MG63 (cell line): ENCODE measurements at places on chromosomes 12 and 14. TPM values are rescaled to one million over a fixed set of nuclear protein-coding genes. Genes with fewer than 3 reads are reported as not detected.
A peak's percentile ranks its signal among the peaks of the same experiment; 100 is the strongest.

GRCh38 chr12:105324704-105325103 is 5.8 kb upstream of the C12orf75 start:
- DNase-seq: no peak

GRCh38 chr12:124364543-124364942 is 69.7 kb downstream of the RFLNA start:
- no peak for DNase-seq

GRCh38 chr12:38053655-38054464 is 262.7 kb upstream of the ALG10B start:
- DNase-seq: no peak

DNA sequence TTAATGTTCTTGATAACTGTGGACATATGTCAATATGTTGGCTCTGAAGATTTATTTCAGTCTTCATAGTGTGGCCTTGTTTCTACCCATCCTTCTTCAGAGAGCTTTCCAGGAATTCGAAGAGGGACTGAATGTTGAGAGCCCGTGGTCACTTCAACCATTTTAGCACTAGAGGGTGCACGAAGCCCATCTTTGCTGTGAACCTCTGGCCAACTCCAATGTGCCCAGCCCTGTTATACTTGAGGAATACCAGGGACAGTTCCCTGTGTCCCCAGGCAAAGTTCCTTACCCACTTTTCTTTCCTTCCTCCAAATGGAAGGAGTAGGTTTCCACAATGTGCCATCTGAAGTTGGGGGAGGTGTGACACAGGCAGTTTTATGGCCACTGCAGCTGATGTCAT is 603.5 kb downstream of the RPL10L start:
- peak; percentile 1 for DNase-seq

DNA sequence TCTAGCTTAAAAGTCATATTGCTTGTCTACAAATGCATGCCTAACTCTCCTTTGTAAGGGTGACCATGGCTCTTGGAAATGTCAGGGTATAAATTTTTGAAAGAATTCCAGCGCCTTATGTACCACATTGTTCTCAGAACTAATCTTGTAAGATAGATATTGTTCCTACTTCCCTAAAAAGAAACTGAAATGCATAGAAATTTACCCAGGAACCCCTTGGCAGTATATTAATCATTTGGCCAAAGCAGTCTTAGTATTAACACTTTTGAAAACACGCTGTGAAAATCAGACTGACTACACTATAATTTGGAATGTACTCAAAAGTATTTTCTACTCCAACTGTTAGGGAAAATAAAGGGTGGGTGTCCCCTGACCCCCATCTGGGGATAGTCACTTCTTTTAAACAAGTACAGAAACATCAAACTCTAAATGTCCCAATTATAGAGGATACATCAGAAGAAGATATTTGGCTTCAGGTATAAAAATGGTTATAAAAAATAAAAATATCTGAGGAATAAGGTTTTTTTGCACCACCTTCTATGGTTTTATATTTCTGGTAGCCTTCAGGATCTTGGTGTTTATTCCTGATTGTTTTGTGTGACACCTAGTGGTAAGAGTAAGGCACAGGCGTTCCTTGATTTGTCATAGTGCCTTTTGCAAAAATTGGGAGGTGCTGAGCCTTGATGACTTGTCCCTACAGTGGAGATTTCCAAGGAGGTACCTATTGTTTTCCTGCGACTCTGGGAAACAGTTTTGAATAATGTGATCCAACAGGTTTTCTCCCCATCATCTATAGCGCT is 2.2 kb upstream of the NFKBIA start:
- DNase-seq: no peak

Gene RBP5
- not detected in 2 replicates for total RNA-seq
